Type B pancreatic cell (in vitro differentiated cells): ENCODE measurements at places on chromosomes 1 and 21. TPM values are rescaled to one million over a fixed set of nuclear protein-coding genes. Genes with fewer than 3 reads are reported as not detected.

- no peaks in the 10 kb centered on the region for H3K4me1 ChIP-seq
- H3K27ac ChIP-seq, result no peak overlapping the region
- no peak overlapping the region for H3K4me3 ChIP-seq
- peaks cover 49% of the 10 kb centered on the region for H3K27me3 ChIP-seq
- DNase-seq, result no peak
- H3K36me3 ChIP-seq, result no peaks in the 10 kb centered on the region
Measured at GRCh38 chr1:220957233-220957605, 78.0 kb downstream of the HLX start.

GRCh38 chr1:205878026-205878425, 28.1 kb upstream of the PM20D1 start:
- DNase-seq, result no peak
- H3K4me1 ChIP-seq, result no peaks in the 10 kb centered on the region

DNA sequence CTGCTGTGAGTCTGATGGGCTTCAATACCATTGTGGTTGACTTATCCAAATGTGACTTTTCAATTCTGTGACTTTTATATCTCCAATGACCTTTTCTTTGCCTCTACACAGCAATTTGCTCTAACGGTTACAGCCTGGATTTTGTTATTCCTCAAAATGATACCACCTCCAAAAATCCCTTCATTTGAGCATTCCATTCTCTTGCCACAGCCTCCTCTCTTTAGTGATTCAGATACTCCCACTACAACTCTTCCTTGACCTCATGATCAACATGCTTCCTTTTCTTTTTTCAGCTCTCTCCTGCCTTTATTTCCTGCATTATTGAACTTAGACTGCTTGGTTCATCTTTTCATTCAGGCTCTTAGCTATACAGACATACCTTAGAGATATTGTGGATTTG, 16.6 kb upstream of the IL19 start:
- peaks cover 25% of the 10 kb centered on the region for H3K27me3 ChIP-seq
- no peak overlapping the region for H3K27ac ChIP-seq
- no peaks in the 10 kb centered on the region for H3K4me1 ChIP-seq
- no peaks in the 10 kb centered on the region for H3K36me3 ChIP-seq

DNA sequence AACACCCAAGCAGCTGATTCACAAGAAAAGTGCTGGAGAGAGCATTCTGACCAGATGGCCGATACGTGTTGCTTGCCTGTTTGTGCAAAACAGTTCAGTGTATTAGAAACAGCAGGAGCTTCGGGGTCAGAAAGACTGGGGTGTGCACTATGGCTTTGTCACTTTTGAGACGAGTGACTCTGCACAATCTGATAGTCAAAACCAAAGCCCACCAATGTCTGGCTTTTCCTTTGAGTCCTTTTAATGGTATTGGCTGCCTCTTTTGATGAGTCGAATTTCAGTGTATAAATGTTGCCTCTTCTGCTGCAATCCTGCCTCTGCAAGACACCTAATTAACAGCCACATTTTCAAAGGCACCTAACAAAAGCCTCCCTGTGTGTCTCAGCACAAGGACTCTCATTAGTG, 444.6 kb downstream of the AJAP1 start:
- no peak for DNase-seq
- no peaks in the 10 kb centered on the region for H3K27me3 ChIP-seq
- H3K4me1 ChIP-seq, result peaks cover 5% of the 10 kb centered on the region
- H3K27ac ChIP-seq, result peak overlapping the region; percentile 73
- no peaks in the 10 kb centered on the region for H3K36me3 ChIP-seq

- no peak overlapping the region for H3K27ac ChIP-seq
- DNase-seq, result no peak
- H3K36me3 ChIP-seq, result peaks cover 15% of the 10 kb centered on the region
- H3K4me1 ChIP-seq, result no peaks in the 10 kb centered on the region
- H3K4me3 ChIP-seq, result no peak overlapping the region
Measured at GRCh38 chr1:9726905-9727595, 75.5 kb downstream of the PIK3CD start.

DNA sequence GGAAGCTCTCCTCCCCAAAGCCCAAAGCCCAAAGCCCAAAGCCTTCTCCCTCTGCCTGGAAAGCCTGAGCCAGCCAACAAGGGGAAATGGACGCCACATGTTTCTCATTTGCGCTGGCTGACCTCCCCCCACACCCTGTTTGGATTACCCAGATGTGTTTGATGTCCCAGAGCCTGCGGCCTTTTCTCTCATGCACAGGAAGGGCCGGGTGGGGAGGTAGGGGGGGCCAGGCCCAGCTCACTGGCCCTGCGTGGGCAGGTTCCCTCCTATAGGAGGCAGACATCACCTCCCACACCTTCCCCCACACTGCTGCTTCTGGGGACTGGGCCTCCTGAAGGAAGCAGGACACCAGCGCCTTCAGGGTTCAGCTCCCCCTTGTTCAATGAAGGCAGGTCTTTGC, 116.3 kb downstream of the NAV1 start:
- peak; percentile 81 for DNase-seq
- peak overlapping the region; percentile 66 for H3K27ac ChIP-seq
- H3K4me3 ChIP-seq, result peak overlapping the region; percentile 73
- H3K4me1 ChIP-seq, result peaks cover 52% of the 10 kb centered on the region
- H3K27me3 ChIP-seq, result no peaks in the 10 kb centered on the region

- no peaks in the 10 kb centered on the region for H3K36me3 ChIP-seq
- no peak overlapping the region for H3K4me3 ChIP-seq
- no peak overlapping the region for H3K27ac ChIP-seq
Measured at GRCh38 chr1:90613371-90613770, 103.7 kb downstream of the BARHL2 start.

- H3K27me3 ChIP-seq, result peaks cover 8% of the 10 kb centered on the region
- no peak overlapping the region for H3K27ac ChIP-seq
- no peak overlapping the region for H3K4me3 ChIP-seq
- DNase-seq, result no peak
Measured at GRCh38 chr1:6084781-6085495, 39.2 kb downstream of the KCNAB2 start.

DNA sequence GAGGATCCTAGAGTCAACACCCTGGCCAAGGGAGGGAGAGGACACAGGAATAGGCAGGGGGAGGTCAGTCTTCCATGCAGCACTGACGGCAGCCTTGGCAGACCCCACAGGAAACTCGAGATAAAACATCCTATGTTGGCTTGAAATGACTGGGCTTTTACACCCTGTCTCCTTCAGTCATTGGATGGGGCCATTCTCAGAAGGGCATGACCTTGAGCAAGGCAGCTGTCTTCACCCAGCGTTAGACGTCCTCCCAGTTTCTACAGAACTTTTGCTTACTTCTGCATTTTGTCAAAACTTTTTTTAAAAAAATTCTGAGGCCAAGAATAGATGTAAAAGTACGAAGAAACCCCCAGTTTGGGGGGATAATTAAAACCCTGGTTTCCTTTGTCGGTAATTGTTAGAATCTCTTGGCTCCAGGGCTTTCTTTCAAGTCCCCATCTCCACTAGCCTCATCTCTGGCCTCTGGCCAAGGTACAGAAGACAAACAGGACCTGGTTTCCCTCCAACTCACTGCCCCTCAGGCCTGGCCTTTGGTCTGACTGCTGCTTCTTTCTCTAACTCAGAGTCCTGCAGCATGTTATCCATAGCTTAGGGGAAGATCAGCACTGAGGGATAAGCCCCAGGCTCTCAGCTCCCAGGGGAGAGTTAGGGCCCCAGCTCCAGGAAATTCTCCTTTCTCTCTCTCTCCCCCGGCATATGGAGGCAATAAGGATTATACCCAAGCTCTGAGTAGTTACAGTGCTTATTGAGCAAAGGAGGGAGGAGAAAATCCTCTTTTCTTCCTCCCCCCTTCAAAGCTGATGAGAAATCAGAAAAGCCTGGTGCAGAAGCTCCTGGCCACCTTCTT, 51.6 kb upstream of the KCND3 start:
- H3K27ac ChIP-seq, result no peak overlapping the region
- no peak for DNase-seq
- no peaks in the 10 kb centered on the region for H3K36me3 ChIP-seq
- no peaks in the 10 kb centered on the region for H3K4me1 ChIP-seq
- peaks cover 29% of the 10 kb centered on the region for H3K27me3 ChIP-seq

DNA sequence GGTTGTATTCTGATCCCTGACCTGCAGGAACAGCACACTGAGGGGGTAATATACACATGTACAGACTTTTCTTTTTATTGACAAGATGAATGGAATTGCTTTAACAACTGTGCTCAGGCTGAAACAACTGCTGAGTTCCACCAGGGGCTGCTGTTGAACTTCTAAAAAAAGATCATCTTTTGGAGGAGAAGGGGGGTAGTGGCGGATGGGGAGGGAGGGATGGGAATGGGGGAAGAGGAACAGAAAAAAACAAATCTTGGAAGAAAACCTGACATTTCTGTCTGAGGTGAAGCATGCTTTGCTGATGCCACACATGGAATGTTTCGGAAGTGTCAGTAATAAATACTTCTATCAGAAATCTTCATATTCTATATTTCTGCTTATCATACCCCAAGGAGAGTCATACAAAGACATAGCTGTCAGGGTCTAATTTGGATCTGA, 75.0 kb downstream of the RWDD3 start:
- H3K27ac ChIP-seq, result no peak overlapping the region
- no peak for DNase-seq
- no peaks in the 10 kb centered on the region for H3K36me3 ChIP-seq

DNA sequence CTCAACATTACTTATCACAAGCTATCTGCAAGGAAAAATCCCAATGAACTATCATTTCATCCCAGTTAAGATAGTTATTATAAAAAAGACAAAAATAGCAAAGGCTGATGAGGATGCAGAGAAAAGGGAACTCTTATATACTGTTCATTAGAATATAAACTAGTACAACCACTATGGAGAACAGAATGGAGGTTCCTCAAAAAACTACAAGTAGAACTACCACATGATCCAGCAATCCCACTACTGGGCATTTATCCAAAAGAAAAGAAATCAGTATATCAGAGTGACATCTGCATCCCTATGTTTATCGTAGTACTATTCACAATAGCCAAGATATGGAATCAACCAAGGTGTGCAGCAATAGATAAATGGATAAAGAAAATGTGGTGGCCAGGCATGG, 4.9 kb upstream of the C1orf185 start:
- H3K4me1 ChIP-seq, result no peaks in the 10 kb centered on the region
- H3K4me3 ChIP-seq, result no peak overlapping the region
- no peaks in the 10 kb centered on the region for H3K36me3 ChIP-seq
- no peak overlapping the region for H3K27ac ChIP-seq
- peaks cover 10% of the 10 kb centered on the region for H3K27me3 ChIP-seq

ITGB2 gene
- total RNA-seq, result 0.36 and 0.80 TPM in 2 replicates

COL11A1 gene
- 1.2 and 58.3 TPM in 2 replicates for total RNA-seq

TNFRSF18 gene
- total RNA-seq, result 0.38 TPM in 1 of 2 replicates, not detected in the other
